ENCODE measurements at places on chromosomes 2 and 18.

DNA sequence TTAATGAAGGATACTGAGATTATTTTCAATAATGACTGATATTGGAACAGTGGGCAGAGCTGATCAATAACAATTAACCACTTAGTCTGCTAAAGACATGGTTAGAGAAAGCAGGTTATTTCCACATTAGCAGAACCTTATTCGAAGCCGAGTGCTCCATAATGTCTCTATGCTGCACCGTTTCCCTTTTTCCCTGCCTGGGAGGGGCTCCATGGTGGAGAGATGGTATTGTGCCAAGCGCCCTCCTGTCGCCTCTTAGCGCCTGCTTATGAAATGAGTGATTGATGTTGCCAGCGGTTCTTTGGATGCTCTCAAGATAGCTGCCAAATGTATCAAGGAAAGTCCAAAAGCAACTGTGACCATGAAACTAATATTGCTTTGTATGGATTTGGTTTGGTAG is 34.6 kb upstream of the INSIG2 start:
- DNase-seq: no peak

DNA sequence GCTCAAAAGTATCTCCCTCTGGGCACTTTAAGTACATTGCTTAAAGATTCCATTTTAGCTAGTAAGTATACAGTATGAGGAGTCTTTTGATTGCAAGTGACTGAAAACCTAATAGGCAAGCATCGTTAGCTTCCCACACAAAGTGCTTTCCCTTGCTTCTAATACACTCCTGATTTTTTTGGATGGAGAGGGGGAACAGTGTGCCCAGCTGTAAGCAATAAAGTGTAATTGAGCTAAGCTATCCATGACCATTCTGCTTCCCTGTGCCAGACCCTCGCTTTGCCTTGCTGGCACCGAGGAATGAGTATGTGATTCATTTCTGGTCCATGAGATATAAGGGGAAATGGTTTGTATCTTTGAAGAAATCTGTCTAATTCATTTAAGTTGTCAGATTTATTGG is 3.8 kb upstream of the ZNF24 start:
- no peak for DNase-seq

- no peak for DNase-seq
These were observed 7.4 kb downstream of the DYSF start for GRCh38 chr2:71460595-71461303.

DNA sequence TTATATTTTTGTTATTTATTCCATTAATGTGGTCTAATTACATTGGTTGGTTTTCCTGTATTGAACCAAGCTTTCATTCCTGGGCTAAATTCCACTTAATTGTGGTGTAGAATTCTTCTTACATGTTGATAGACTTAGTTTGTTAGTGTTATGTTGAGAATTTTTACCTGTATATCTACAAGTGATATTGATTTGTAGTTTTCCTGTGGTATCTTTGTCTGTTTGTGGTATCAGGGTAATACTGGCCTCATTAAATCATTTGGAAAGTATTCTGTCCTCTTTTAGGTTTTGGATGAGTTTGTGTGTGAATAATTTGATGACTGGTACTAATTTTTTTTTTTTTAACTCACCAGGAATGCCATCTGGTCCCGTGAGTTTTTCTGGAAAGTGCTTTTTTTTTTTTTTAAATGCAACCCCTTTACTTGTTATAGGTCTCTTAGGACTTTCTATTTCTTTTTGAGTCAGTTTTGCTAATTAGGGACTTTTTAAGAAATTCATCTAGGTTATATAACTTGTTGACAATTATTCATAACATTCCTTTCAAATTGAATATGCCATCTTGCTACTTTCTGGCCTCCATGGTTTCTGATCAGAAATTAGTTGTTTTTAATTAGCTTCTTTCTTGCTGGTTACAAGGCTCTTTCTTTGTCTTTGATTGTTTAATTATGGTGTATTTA is 232.8 kb downstream of the CCDC85A start:
- DNase-seq: no peak

DNA sequence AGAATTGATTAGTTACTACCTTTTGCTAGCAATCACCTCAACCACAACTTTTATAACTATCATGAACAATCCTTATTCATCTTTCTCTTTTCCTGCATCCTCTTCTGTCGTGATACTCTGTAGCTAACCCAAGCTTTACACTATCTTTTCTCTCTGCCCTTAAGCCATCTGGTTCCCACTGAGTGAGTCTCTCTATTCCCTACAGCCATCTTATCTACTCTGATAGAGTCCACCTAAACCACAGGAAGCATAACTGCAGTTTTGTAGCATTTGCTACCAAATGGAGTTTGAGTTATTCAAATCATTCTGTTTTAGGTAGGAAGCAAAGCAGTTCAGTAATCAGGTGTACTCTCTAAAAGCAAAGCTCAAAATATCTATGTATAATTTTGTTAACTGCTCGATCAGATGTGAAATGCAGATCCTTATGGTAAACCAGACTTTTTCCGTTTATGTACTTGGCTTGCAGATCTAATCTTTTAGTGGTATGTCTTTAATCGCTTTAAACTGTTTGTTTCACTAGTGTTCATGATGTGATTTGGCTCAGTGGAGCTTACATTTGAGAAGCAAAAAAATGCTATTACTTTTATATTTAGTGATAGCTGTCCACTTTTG is 91.0 kb downstream of the CSRNP3 start:
- DNase-seq: no peak

DNA sequence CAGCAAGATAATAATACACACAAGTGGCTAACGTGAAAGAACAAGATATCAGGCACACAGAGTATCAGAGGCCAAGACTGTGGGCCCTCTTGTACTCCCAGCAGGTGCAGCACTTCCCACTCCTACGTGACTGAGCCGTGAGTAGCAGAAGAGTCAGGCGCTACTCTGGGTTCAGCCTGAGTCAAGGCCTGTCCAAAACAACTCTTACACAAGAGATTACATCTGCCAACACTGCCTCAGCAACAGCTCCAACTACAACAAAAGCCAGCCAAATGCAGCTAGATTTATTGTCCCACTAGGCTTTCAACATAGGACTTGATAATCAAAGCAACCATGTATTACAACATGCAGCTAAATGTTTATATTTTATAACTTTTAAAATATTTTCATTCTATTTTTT is 56.2 kb downstream of the ITSN2 start:
- no peak for DNase-seq

GRCh38 chr2:79235135-79235534 is 75.6 kb upstream of the REG3A start:
- no peak for DNase-seq

DNA sequence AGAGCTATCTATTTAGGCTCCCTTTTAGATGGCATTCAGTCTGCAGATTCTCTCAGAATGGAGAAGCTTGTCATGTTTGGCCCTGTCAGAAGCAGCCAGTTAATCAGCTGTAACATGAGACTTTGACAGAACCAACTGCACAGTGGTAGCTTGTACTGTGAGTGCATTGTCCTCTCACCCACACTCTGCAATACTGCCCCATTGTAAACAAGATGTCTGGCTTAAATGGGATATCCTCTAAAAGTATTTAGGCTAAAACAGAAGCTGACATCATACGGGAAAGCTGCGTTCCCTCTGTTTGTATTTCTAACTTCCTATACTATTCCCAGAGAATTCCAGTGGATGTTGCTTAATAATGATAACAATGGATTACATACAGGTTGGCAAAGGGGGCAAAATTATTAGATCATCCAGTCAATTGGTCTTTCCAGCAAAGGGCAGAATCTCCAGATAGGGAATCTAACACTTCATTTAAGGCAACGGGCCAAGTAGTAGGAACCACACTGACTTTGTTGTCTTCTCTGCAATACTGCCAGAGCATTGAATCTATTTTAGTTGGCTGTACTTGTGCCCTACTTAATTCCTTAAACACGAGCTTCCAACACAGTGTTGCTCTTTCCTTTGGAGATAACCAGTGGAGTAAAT is 15.4 kb upstream of the STAT4 start:
- no peak for DNase-seq

- no peak for DNase-seq
These were observed 71.2 kb downstream of the MBP start for GRCh38 chr18:77061281-77061945.

- no peak for DNase-seq
These were observed 106.9 kb upstream of the SLC8A1 start for GRCh38 chr2:40558761-40559160.

GRCh38 chr2:23367760-23368159 is 17.2 kb upstream of the KLHL29 start:
- no peak for DNase-seq

DNA sequence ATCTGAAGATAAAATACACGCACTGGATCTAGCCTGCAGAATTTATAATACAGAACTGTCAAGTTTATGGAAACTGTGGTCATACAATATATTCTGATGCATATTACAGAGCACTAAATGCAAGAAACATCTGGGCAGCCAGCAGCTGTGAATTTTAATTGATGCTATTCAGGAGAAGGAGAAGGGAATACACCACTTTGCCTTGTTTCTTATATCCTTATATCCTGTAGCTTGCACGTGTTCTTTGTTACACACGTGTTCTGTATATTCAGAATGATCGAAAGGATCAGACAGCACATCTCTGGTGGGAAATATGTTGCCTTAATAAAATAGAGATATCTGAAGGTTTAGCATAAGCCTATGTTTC is 335.8 kb downstream of the AGPS start:
- no peak for DNase-seq

DNA sequence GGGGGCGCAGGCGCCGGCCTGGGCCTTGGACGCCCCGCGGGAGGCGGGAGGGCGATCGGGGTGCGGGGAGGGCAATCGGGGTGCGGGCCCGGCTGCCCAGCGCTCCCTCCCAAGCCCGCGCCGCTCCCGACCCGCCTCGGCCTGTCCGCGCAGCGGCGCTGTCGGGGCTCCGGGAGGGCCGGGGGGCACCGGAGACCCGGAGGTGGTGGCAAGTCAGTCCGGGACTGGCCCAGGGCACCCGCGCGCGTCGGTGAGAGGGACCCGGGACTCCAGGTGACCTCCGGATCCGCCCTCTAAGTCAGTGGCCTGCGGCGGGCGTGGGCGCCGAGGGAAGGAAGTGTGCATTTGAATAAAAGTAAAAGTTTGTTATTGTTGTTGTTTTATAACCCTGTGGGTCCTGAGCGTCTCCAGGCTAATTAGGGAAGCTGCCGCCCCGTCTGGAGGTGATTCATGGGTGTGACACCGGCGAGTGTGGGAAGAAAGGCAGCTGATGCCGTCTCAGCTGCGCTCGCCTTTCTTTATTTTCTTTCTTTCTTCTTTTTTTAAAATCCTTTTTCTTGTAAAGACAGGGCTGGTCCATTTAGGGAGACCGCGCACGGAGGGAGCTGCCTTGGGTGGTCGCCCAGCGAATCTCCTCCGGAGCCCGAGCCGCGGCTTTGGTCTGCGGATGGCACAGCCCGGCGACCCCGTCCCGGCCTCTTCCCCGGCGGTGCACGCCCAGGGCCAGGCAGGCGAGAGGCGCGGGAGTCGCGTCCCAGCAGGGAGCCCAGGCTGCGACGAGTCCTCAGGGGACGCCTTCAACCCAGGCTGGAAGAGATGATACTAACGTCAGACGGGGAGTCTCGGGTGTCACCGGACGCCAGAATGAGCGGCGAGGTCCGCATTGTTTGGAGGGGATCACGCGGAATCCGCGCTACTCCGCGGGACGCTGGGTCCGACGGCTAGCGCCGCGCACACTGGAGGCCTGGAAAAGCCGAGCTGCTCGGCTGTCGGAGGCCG is 627 bp upstream of the CRACDL start:
- no peak for DNase-seq

DNA sequence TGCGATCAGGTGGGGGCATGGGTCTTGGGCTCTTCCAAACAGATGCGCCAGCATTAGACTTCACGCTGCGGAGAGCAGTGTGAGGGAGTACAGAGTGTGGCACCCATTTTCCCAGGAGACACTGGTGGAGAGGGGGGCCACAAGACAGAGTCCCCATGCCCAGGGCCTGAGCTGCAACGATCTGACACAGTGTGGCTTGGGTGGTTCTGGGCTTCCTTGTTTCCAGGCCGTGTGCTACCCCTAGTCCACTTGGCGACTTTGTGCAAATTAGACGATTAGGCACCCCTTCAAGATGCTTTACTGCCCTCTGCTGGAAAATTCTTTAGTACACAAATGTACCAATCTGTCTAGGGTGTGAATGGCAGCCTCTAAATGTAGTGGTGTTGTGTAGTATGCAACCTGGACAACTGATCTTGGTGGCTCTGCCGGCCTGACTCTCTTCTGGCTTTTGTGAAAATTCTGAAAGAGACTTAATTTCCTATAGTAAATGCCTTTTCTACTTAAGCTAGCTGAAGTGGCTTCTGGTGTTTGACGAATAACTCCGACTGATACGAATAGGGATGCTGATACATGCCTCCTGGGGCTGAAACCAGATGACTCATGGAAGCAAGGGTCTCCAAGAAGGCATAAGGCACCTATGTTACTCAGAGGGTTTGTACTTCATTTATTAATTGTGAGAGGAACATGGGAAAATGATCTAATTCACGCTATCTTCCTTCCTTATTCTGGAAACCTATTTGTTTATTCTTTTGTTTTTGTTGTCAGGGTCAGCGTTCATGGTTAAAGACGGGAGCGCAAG is 92.3 kb upstream of the SMAD2 start:
- no peak for DNase-seq

- no peak for DNase-seq
These were observed 150.6 kb downstream of the TXNL1 start for GRCh38 chr18:56487801-56488200.

DNA sequence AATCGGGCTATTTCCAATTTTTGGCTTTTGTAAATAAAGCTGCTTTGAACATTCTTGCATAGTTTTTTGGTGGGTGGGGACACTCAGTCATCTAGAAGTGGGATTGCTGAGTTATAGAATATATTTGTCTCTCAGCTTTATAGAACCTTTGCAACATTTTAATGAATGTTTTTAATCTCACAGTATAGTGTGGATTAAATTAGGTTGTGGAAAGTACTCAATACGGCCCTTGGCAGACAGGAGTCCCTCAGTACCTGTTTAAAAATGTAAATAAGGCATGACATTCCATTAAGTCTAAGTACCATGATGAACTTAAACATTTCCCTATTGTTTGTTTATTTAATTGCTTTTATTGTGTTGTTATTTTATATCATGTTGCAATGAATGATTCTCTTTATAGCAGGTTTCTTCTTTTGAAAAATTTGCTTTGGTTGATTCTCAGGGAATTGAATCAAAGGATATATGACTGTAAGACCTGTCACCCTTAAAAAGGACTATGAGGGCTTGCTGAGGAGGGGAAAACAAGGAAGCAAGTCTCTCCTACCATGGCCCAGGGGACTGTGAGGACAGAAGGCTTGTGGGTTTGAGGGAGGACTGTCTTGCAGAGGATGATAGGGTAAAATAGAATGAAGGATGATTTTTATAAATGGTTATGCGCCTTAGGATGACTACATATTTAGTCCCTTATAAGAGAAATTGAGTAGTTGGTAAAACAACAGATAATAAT is 165.1 kb downstream of the RPIA start:
- DNase-seq: no peak

DNA sequence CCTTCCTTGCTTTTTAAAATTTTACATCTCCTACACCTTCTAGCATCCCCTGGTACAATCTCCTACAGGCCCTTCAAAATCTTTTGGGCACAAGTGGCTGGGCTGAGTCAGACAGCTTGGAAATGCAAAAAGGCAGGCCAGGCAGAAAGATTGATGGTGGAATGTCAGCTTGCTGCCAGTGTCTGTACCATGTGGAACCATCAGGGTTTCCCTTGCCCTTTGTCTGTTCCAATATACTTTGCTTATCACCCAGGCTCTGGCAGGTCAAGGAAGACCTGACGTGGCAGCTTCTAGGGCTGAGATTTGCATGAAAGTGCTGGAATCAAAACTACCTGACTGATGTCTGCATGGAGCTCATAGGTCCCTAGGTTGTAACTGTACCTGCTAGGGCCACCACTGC is 33.3 kb downstream of the GPR39 start:
- DNase-seq: no peak

- DNase-seq: no peak
These were observed 122.6 kb downstream of the PLB1 start for GRCh38 chr2:28618221-28619141.

- DNase-seq: no peak
These were observed 785.6 kb downstream of the NR4A2 start for GRCh38 chr2:155546721-155547555.
